ENCODE measurements at places on chromosomes 11 and 22.

GRCh38 chr22:47322854-47323253 is 560.4 kb downstream of the TBC1D22A start:
- no peak for DNase-seq

DNA sequence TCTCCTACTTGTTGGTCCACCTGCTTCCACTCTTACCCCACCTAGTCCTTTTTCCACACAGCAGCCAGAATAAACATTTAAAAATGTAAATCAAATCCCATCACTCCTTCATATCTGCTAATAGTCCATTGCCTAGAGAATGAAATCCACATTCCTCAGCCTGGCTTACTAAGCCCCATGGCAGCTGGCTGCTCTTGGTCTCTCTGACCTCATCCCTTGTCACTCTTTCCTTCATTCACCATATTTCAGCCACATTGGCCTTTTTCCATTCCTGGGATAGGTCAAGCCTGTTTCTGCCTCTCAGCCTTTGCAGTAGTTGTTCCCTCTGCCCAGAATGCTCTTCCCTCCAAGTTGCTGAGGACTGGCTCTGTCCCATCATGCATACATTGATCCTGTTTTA is 512.8 kb downstream of the INSC start:
- no peak for DNase-seq

- DNase-seq, result no peak
Measured at GRCh38 chr11:2834503-2835273, 50.9 kb downstream of the CDKN1C start.

DNA sequence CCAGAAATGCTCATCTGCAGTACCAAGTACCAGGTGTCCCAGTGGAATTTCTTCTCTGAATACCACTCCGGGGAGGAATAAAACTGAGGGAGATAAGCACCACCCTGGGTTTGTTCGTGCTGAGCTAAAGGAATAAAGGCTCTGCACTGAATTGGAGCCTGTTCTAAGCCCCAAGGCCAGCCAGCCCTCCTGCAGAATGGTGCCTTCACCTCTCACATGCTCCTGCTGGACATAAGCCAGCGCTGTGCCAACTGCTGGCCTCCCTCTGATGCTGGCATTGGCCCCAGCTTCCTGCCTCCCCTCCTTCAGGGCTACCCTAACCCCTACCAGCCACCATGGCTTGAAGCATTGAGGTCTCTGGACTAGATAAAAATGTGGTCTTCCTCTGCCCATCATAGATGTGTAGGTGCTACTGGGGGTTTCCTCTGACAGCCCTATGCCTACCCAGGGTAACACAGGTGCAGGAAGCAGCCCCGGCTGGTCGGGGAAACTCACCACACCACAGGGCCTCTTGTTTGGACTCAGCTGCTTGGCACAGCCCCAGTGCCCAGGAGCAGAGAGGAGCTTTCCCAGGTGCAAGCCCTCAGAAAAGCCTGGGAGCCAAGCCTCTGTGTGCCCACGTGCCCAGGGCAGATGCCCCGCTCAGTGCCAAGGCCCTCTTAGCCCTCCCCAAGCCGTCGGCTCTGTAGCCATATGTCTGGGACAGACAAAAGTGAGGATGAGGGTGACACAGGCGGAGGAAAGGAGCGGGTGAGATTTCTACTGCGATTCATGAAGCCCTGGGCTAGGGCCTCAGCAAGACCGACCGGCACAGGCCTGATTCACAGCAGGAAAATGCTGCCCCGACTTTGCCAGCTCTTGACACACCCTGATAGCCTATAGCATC is 34.1 kb upstream of the JAM3 start:
- no peak for DNase-seq

DNA sequence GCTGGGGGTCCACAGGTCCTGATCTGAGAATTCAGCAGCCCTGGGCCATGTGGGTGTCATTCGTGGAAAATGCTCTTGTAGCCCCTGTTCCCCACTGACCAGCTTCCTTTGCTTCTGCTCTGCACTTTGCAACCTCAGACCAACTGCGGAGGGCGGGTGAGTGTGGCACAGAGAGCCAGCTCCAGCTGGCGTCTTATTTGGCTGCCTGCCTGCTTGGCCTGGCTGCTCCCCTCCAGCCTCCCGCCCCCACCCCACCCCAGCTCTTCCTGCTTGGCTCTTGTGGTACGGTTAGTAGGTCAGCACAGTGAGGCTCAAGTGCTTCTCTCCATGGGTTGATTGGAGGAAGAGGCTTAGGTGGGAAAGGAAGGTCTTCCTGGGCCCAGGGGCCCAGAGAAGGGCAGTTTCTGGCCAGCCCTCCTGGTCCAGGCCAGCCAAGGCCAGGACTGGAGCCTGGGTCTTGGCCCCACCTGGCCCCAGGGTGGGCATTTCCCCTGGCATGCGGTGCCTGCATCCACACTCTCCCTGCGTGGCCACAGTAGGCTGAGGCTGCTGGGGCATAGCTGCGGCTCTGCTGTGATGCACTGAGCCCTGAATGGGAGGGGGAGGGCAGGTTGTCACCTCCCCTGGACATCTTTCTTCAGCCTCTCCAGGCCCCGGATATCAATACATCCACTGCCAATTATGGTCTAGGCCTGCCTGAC is 26.5 kb downstream of the MYO7A start:
- DNase-seq, result no peak

DNA sequence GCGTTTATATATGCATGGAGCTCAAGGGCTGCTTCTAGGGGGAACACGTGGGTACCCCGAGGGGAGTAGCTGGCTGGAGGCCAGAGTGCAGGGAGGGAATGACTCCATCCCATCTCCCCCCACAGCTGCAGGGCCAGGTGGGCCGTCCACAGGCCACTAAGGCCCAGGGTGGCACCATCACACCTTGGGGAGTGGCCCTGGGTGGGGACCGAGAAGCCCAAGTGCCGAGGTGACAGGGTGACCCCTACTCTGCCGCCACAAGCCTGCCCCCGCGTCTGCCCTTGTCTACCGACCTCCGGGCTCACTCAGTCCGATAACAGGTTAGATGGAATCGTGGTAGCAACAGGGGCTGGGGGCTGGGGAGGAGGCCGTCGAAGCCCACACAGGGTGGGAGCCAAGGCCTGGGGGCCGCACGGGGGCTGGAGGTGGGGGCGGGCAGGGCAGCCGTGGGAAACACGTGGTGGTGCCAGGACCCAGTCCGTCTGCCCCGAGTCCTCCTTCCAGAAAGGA is 125.7 kb downstream of the KCNQ1OT1 start:
- DNase-seq, result no peak

DNA sequence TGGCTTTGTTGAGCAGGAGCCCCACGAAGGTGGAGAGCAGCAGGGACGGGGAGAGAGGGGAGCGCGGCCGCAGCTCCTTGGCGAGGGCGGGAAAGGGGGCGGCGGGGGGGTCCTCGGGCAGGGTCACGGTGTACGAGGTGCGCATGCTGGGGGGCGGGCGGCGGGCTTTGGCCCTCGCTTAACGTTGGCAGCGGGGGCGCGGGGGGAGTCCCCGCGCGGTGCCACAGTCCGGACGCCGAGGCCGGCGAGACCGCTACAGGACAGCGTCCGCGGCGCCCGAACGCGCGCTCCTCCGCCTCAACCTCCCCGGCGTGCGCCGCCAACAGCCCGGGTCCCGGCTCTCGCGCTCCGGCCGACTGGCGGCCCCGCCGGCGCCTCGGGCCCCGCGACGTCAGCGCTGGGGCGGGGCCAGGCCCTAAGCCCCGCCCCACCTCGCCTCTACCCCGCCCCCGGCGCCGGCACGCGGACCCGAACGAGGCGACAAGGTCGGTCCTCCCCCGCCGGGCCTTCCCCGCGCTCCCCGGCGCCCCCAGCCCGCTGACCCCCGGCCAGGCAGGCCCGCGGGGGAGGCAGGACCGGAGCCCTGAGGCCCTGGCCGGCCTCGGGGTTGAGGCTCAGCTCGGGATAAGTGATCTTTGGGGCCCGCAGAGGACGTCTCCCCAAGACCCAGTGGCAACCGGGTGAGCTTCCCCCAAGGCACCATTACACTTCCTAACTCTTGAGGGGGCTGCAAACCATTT is 17.5 kb downstream of the USP2 start:
- DNase-seq, result no peak

- DNase-seq, result no peak
Measured at GRCh38 chr22:39897841-39898240, 3.0 kb upstream of the GRAP2 start.

DNA sequence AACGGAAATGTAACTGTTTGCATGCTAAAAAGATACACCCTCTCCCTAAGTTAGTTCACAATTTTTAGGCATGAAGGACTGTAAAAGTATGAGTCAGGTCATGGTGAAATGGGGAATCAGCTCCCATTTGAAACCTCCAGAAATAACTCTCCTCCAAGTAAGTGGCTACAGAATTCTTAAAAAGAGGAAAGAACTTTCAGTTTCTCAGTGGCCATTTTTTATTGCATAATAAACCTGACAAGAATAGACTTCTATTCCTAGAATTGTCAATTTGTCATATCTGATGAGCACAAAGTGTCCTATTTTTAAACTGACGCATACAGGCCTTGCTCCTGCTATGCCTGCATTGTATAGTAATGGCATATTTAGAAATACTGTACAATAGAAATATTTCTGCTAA is 612.2 kb downstream of the CNTN5 start:
- no peak for DNase-seq

DNA sequence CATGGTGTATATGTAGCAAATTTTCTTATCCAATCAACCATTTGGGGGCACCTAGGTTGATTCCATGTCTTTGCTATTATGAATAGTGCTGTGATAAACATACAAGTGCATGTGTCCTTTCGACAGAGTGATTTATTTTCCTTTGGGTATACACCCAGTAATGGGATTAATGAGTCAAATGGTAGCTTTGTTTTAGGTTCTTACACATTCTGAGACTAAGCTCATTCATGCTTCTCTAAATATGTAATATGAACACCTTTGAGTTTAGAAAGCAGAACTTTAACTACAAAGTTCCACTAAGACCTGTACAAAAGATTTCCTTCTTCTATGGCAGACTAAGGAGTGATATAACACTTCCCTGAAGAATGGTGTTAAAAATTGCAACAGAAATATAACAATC is 627.0 kb downstream of the KCNA4 start:
- no peak for DNase-seq

DNA sequence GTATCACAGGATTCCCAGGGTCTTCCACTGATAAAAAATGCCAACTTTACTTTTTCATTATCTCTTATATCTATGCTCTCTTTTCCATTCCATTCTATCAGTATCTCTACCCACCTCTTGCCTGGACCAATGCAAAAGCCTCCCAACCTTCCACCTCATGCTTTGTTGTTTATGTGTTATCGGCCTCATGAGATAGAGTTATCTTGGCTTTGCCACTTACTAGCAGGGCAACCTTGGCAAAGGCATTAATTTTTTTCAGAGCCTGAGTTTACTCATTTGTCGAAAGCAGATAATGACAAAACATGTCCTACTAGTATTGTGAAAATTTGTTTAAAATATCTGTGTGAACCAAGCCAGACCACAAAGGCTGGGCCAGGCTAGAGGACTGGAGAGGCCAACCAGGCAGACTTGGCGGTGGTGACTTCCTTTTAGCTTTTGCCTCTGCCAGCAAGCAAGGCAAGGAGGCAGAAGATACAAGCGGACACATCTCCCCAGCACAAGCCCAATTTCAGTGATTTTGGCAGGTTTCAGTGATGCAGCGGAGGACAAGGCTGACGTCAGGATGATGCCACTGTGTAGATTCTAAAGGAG is 106.9 kb downstream of the ADAMTS15 start:
- no peak for DNase-seq

GRCh38 chr11:68413591-68413999 is 47.0 kb upstream of the PPP6R3 start:
- no peak for DNase-seq

- no peak for DNase-seq
Measured at GRCh38 chr11:1335264-1335810, 25.9 kb upstream of the TOLLIP start.

- DNase-seq, result peak; percentile 95
Measured at GRCh38 chr11:18634140-18635032, at the start of gene SPTY2D1. SPTY2D1 (minus strand) TSS chr11:18634342; CDS start chr11:18634257, 85 bp downstream.

DNA sequence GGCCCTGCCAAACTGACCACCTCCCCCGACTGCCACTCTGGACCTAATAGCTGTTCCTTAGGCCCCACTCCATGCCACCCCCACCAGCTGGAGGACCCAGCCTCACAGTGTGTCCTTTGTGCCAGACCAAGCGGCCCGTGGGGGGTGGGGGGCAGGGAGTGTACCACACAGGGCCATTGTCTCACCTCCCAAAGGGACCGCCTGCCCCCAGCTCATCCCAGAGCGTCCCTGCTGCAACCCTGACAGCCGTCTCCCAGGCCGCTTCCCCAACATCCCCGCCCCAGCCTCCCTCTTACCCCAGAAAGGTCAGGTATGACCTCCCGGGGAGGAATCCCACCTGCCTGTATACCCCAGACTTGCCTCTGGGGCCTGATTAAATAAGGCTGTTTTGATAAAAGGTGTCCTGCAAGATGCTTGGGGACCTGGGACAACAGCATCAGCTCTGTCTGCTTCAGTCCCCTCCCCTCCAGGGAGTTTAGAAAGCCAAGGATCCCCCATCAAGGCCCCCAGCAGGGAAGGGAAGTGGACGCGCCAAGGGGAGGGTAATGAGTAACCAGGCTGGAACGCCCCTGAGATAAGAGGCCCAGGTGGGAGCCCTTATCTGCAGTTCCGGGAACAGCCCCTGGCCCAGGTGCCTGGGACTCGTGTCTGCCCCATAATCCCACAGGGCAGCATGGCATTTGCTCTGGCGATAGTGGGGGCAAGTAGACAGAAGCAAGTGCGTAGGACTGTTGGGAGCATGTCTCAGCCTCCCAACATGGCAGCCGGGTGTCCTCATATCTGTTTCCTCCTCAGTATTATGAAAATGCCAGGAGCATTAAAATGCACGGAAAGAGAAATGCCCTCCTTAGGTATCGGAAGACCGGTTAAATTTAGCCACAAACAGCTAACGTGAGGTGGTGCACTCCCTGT is 9.0 kb downstream of the CDC42EP1 start:
- DNase-seq, result no peak

DNA sequence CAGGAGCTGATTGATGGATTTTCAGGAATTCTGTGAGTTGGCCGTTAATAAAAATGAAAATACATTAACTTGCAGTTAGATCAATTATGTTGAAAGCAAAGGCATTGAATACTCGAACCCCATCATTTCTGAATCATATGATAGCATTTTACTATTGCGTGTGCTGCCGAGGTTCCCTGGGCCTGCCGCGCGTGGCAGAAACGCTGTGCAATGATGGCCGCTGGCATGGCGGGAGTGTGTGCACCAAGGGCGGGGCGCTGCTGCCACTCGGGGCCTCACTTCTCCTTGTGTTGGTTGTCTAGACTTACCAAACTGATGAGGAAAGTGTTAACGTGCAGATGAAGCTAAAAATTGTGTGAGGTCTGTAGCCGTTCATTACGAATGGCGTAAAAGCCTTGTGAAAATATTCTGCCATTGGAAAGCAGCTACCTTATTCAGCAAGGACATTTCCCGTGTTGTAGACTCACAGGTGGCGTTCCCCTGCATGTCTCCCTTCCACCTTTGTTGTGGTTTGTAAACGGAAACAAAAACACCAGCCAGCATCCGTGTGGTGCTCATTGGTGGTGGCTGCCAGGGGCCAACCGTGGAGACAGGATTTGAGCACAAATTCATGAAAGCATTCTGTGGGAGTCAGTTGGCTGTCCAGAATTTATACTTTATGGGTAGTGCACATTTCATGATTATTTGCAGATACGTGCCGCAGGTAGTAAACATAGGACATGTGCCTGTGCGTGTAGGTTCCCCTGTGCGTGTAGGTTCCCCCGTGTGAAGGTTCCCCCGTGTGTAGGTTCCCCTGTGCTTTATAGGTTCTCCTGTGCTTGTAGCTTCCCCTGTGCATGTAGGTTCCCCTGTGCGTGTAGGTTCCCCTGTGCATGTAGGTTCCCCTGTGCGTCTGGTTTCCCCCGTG is 5.9 kb upstream of the GRAMD4 start:
- DNase-seq, result no peak

- no peak for DNase-seq
Measured at GRCh38 chr22:44639891-44640617, 62.0 kb upstream of the PRR5 start.

Data from kidney epithelial cell (primary cell).